ENCODE measurements at places on chromosomes 13 and 19.

GRCh38 chr19:54436628-54437252 is 12.3 kb upstream of the LENG8 start:
- DNase-seq: no peak

- DNase-seq: no peak
Observed at GRCh38 chr13:71460211-71460610, 406.8 kb downstream of the DACH1 start.

- no peak for DNase-seq
Observed at GRCh38 chr13:104650431-104650830, 1584.2 kb upstream of the SLC10A2 start.

DNA sequence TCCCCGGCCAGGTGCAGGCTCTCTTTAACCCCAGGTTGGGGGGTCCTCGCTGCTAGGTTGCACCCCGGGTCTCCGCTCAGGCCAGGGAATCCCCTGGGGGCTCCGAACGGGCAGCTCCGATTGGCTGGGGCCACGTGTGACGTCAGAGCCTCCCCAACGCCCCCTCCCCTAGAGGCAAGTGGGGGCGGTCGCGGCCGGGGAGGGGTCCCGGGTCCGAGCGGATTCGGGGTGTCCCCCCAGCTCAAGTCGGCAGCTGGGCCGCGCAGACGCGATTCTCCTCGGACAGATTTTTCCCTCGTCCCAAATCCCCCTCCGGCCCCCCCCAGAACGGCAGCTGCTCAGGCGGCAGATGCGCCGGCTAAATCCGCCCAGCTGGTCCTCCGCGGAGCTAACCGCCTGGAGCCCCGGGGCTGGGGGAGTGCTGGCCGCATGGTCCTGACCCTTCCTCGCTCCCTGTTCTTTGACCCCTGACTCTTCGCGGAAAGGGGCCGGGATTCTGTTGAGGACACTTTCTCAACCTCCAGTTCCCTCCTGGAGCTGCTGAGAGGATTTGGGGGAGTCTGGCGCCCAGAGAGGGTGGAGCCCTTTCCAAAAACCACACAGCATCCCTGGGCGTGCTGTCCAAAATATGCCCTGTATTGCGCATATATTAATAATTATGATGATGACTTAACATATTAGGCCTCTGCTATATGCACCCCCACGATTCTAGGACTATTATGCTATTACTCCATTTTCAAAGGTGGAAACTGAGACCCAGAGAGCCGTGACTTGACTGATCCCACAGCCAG is 25.4 kb upstream of the SEMA6B start:
- no peak for DNase-seq

DNA sequence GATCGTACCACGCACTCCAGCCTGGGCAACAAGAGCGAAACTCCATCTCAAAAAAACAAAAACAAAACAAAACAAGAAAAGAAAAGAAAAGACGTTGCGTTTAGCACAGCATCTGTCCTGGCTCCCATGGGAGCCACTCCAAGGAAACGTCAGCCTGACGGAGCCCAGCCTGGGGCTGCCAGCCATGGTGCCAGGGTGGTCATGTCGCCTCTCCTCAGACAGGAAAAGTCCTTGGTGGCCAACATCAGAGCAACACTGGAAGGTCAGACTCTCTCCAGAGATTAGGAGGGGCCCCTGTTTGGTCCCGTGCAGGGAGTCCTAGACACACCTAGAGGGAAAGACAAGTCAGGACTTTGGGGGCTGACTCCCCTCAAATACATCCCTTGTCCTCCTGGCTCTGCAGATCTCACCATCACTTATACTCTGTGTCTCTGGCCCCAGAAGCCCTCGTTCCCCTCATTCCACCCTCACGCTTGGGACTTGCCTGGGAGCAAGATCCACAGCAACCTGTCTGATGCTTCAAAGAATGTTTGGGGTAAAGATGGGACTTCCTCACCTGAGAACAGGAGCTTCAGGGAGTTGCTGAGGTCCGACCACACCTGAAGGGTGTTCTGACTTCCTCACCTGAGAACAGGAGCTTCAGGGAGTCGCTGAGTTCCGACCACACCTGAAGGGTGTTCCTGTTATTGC is 9.3 kb downstream of the LILRA4 start:
- no peak for DNase-seq

GRCh38 chr13:20297181-20297580 is 65.1 kb upstream of the GJB6 start:
- no peak for DNase-seq

- no peak for DNase-seq
Observed at GRCh38 chr13:77810430-77810829, 108.2 kb downstream of the EDNRB start.

DNA sequence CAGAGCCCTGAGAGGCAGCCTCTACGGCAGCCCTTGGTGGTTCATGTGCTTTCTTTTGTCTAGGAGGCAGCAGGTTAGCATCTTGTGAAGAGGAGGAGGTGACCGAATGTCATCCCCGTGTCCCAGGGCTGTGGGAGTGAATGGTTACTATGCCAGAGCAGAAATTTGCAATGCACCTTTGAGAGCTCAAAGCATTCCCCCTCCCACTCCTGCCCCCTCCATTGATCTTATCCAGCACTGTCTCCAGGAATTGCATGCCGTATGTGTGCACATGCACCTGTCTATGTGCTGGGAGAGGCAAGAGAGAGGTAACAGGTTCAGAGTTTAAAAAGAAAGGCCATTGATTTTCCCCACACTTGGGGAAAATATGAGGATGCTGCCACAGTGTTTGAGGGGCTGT is 10.2 kb downstream of the RASL11A start:
- DNase-seq: no peak

DNA sequence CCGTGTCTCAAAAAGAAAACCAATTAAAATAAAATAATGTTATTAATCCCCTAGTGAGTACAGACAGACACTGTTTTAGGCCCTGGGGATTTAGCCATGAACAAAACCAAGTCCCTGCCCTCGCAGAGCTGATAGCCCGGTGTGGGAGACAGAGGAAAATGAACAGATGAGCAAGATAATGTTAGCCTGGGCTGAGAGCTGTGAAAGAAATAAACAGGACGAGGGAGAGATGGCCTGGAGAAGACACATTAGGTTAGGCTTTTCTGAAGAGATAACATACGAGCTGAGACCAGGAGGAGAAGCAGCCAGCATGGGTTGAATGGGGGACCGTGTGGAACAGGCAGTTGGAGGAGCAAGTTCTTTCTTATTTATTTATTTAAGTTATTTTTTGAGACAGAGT is 9.0 kb downstream of the RELB start:
- no peak for DNase-seq

GRCh38 chr13:23449398-23450162 is 16.1 kb upstream of the SACS start:
- no peak for DNase-seq
